ENCODE measurements at places on chromosomes 3 and 15. TPM values are rescaled to one million over a fixed set of nuclear protein-coding genes. Genes with fewer than 3 reads are reported as not detected.
A peak's percentile ranks its signal among the peaks of the same experiment; 100 is the strongest.

DNA sequence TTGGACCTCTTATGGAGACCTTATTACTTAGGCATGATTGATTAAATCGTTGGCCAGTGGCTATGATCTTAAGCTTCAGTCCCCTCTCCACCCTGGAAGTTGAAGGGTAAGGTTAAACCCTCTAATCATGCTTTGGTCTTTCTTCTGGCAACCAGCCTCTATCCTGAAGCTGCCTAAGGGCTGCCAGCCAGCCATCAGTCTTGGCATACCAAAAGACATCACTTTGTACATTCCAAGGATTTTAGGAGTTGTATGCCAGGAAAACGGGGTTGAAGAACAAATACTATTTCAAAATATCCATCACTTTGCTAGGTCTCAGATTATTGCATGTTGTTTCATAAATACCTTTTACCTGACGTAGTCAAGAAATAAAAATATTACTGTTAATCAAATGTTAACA, 28.9 kb downstream of the UBE2E2 start:
- DNase-seq = no peak

DNA sequence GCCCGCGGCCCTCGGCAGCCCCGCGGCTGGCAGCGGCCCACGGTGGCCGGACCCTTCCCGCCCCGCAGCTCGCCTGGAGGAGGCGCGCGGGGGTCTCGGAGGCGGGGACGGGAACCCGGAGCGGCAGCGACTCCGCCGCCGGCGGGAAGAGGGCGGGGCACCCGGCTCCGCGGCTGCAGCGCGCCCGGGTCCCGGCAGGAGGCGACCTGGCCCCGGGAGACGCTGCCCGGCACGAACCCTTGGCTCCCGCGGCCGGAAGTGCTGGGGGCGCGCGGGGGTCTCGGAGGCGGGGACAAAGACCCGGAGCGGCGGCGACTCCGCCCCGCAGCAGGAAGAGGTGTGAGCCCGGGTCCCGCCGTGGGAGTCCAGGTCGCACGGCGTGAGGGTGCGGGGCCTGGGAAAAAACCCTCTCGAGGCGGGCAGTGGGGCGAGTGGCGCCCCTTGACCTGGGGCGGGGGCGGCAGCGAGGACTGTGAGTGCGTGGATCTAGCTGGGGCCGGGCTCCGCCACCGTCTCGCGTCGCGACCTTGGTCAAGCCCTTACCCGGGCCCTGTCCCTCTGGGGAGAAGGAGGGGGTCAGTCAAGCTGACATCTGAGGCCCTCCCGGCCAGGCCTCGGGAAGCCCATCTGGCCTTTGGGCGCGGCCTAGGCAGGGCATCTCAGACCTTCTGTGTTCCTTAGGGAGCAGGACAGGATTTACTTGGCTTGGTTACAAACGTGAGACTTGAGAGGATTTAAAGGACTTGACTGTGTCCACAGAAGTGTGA, at the start of gene CIB2:
TSS of gene CIB2 (minus strand) at position 151 of the 767 bp plus-strand sequence. CDS start 230 bp downstream, outside the sequence.
- DNase-seq = peak; percentile 75

- DNase-seq = no peak
These were observed 234.2 kb downstream of the WNT5A start for GRCh38 chr3:55252921-55253320.

DNA sequence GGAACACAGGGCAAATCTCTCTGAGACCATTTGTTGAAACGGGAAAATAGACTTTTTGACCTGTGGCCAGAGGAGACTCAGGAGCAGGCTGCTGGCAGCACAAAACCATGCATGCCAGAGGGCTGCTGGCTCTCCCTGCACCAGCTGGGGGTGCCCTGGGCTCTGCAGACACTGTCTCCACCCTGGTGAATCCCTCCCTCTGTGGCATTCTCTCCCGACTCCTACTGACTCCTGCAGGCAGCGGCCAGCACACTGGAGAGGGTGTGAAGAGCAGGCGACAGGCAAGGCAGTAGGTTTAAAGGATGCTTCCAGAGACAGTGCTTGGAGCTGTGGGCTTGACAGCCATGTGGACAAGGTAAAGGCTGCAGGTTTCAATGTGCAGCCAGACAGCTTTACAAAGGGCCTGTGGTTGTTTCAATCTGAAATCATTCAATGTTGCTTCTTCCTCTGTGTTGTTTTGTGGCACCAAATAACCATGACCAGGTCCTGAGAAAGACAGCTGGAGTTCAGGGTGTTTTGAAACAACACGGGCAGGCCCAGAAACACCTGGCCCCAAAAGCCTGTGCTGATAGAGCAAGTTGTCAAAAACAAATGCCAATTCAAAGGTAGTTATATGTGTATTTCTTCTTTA, 431.0 kb upstream of the ATP10A start:
- DNase-seq = peak; percentile 44

The FRMD5 gene
- total RNA-seq = 62.4 TPM

The GP9 gene
- not detected for total RNA-seq

DNA sequence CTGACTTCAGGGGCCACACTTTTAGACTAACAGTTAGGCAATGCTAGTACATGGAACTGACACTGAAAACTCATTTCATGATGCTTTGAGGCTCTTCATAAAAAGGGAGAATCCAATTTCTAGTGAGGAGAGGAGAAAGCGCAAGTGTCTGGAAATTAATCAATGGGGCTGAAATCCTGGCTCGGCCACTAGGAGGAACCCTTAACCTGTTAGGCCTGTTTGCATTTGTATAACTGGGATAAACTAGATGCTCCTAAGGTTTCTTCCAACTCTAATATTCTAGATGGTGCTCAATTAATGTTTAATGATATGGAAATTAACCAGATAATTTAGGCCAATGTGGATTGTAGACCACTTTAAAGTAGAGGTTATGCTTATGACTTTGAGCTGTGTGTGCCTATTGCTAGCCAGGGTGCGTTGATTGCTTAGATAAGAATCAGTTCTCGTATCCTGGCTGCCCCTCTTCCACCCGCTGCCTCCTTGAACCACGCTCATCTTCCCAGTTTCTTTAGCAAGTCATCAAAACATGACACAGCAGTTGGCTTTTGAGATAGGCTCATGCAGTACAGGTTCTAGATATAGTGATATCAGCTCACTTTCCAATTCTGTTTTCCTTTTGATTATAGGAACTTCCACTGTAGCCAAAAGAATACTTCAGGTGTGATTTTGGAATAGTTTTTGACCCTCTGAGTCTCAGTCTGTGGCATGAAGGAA, 16.8 kb upstream of the CRBN start:
- DNase-seq = no peak

DNA sequence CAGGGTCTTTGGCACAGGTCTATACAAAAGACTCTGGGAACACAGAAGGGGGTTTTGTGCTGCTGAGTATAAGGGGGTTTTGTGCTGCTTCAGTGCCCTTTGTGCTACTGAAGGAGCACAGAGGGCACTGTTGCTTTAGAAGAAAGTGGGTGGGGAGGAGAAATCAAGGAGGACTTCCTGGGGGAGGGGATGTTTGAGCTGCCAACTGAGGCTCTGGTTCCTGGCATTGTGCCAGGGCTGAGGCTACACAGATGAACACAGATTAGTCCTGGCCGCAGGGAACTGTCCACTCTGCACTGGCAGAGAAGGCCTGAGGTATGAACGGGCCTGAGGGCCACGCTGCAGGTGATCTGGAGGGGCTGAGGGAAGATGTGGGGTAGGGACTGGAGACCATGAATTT, 32.2 kb upstream of the SEC13 start:
- no peak for DNase-seq

DNA sequence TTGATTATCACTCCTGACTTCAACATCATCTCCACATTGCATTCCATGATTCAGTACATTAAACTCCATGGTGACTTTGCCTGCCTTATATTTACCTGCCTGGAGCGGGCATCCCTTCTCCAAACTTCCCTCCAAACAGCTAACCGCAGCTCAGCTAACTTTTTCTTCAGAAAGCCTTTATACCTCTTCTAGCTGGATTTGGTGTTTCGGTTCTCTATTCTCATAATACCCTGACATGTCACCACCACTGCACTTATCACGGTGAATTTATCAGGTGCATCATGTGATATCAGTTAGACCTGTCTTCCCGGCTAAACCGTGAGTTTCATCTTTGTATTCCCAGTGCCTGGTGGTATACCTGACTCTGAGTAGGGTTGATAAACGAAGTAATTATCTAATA, 367.6 kb downstream of the UNC13C start:
- no peak for DNase-seq

- no peak for DNase-seq
These were observed 15.8 kb downstream of the NPTN start for GRCh38 chr15:73617301-73617831.

DNA sequence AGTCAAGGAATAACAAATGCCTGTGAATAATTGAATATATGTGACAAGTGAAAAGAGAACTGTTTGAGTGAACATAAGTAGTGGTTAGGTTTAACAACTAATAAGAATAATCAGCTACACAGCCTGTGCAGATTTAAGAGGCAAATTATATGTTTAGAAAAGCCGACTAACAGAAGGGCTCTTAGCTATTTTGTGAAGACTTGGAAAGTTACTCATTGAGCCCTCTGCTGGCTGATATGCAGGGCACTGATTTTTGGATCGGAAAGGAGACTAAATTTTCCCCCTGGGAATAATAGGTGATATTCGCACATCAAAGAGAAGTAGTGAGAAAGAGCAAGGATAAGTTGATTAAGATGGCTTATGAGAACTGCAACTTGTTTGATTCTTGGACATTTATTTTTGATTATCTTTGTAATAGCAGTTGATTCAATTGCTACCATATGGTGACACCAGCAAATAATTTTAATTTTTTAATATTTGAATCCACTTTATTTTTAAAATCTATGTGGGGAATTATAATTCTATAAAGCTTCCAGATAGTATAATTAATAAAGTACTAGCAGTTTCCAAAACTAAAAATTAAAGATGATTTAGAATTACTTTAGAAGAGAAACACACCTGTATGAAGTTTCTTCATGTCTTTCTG, 156.2 kb downstream of the NLGN1 start:
- no peak for DNase-seq

The C3orf70 gene
- total RNA-seq = 1.4 TPM

The LIPC gene
- total RNA-seq = 1.5 TPM

- no peak for DNase-seq
These were observed 201.7 kb upstream of the PFN2 start for GRCh38 chr3:150172356-150172755.

DNA sequence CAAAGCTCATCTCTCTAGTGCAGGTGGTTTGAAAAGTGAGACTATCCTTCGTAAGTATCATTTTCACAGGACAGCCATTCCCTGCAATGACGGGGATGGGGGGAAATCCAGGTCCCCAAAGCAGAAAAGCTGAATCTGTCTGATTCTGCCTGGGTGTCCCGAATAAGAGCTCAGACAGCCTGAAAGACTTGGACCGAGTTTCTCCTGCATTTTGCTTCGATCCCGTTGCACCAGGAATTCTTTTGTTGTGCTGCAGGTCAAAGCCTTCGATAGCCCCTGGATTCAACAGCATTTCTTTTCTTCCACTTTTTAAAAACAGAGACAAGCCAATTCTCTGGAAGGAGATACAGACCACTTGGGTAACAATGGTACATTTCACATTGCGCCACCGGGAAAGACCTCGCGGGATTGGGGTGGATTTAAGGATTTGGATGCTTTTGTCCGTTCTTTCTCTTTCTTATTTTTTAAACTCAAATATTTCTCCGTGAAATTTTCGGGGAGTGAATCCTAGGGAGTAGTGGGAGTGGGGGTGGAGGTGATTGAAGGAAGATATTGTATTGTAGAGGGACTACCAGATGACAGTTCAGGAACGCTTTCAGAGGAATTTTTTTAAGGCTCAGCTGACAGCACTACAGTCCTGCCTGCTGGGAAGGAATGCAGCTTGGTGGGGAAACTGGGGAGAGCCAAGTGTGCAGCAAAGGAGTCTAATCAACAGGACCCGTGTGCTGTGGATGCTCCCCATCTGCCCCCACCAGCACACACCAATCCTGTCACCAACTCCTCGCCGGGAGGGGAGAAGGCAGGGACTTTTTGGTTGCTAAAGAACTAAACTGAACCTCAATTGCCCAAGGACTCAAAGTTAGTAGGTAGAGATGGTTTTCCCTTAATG, 2.6 kb downstream of the SLITRK3 start:
- no peak for DNase-seq

The TTC14 gene
- 13.7 TPM for total RNA-seq

- no peak for DNase-seq
These were observed 869.7 kb downstream of the OTOL1 start for GRCh38 chr3:162366166-162366766.

DNA sequence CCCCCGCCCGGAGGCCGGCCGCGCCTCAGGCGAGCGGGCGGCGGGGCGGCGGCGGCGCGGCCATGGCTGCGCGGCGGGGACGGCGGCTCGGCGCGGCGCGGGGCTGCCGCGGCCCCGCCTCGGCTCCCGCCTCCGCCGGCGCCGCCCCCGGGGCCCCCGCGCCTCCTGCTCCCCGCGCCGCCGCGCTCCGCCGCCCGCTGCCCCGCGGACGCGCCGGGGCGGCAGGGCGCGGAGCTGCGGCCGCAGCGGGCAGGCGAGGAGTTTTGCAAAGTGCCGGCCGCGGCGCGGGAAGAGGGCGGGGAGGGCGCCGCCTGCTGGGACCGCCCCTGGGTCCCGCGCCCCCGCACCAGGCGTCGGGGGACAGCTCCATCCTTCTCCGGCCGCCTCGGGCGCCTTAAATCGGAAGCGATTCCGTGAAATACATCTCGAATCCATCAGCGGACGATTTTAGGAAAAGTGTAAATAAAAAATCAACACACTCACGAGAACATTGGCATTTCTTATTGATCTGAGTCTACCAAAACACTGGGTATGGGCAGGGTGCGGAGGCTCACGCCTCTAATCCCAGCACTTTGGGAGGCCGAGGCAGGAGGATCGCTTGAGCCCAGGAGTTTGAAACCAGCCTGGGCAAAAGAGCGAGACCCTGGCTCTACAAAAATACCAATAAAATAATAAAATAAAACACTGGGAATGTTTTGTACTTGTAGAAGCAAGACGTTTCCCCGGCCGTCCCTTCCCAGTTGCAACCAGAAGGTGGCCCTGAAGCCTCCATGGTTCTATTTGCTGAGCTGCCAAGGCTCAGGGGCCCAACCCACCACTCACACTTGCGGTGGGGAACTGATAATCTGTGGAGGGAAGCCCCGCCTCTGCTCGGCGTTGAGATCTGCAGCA, 136.9 kb downstream of the NUP210 start:
- DNase-seq = no peak

GRCh38 chr3:114775395-114775794, 371.7 kb downstream of the ZBTB20 start:
- DNase-seq = no peak

The RASGRP1 gene
- 0.44 TPM for total RNA-seq

- no peak for DNase-seq
These were observed 242.0 kb downstream of the TUSC7 start for GRCh38 chr3:116951610-116952009.

All from left ventricle myocardium inferior (tissue), 1 donor.